ENCODE measurements at places on chromosomes 4 and X.

DNA sequence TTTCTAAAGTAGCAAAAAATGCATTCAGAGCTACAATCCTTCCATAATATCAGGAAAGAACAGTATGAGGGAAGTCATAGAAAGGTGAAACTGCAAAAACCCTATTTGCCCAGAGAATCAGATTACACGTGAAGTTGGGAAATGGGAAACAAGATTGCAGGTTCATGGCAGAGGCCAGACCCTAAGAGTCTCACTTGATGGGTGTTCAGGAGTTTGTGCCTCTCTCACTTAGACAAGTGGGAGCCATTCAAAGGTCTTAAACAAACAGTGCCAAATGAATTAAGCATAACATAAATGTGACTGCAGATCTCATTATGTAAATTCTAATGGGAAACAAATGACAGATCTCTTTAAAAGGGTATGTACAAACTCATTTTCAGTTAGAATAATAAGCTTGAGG is 91.6 kb downstream of the ARAP2 start:
- no peak for DNase-seq

GRCh38 chr4:149553959-149554520 is 261.6 kb downstream of the IQCM start:
- DNase-seq, result no peak

- DNase-seq, result no peak
Measured at GRCh38 chr4:73597594-73597993, 22.6 kb downstream of the RASSF6 start.

DNA sequence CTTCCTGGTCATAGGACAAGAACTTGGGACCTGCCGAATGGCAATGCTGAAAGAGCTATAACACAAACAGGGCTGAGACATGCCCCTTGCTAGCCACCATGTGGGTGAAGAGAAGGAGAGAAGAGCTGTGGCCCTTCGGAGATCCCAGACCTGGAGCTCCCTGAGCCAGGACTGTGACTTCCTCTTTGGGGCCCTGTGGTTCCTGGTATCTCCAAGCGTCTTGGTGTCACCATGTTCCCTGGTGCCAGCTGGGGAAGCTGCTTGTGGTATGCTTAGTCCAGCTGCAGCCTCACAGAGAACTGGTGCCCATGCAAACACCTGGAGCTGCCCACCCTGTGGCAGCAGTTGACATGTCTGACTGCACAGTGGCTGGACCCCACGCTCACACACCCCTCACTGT is 68.5 kb downstream of the NDNF start:
- no peak for DNase-seq

DNA sequence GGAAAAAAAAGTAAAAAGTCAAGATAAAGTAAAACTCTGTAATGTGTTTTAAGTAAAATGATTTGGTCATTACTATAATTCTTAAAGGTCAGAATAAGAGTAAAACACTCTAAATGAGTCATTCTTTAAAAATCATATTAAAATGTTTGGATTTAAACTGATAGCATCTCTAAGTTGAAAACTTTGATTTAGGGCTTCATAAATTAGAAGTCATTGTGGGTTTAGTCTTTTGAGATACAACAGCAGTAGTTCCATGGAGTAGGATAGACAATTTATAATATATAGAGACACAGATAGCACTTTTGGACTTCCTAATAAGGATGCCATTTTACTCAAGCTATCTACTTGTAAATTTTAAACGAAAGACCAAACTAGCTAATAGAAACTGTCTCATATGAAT is 77.1 kb upstream of the PABPC4L start:
- DNase-seq, result no peak

- no peak for DNase-seq
Measured at GRCh38 chrX:150607201-150607600, 38.8 kb downstream of the MTM1 start.

Data from memory B cell (primary cell).